ENCODE measurements at places on chromosomes 4 and X.

GRCh38 chr4:155684892-155685541 lies 18.4 kb downstream of the GUCY1A1 start:
- DNase-seq, result no peak

DNA sequence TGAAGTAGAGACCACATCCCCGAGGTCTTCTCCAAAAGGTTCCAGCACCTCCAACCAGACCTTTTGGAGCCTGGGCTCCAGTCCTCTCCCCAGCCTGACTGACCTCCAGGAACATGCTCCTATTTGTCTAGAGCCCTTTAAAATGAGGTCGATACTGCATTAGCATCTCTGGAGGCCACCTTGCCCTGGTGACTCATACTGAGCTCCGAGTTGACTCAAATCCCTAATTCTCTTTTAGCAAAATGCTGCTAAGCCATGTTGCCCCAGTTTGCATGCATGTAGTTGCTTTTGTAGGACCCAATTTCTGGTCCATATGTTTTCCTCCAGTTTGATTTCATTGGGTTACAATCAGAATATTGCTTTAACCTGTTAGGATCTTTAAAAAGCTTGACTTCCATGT lies 43.5 kb upstream of the CITED1 start:
- DNase-seq, result no peak

- DNase-seq, result no peak
Observed at GRCh38 chrX:13863324-13863723, 46.4 kb upstream of the GPM6B start.

GRCh38 chr4:25310066-25310802 lies 2.3 kb upstream of the ZCCHC4 start:
- no peak for DNase-seq

- DNase-seq, result peak; percentile 8
Observed at GRCh38 chr4:5678977-5679376, 29.4 kb downstream of the EVC2 start.

DNA sequence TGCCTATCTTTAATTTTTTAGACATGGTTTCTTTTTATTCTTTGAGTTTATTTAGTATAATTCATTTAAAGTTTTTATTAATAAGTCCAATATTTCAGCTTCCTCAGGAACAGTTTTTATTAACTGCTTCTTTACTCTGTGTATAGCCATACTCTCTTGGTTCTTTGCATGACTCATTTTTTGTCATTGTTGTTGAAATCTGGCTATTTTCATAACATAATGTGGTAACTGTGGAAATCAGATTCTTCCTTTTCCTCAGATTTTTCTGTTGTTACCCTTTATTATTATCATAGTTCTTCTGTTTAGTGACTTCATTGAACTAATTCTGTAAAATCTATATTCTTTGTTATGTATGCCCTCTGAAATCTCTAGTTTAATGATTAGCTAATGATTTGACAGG lies 124.9 kb upstream of the CYSLTR1 start:
- DNase-seq, result no peak

DNA sequence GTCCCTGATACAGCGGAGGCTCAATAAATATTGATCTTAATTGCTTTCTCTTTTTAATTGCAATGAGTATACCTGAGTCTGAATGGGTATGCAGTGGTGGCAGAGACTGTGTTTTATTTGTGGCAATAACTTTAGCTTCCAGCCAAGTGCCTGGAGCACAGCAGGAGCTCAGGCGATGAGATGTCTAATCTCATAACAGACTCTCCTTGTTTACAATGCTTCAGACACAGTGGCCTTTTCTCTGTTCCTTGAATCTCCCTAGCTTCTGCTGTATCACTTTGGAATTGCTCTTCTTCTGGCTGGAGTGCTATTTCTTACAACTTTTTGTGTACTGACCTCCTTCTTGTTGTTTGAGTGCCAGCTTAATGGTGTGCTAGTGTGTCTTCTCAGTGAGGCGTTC lies 91.5 kb upstream of the UNC5C start:
- DNase-seq, result no peak

GRCh38 chrX:134732676-134733075 lies 74.4 kb upstream of the PLAC1 start:
- no peak for DNase-seq

GRCh38 chrX:110412971-110413726 lies 54.5 kb downstream of the RTL9 start:
- peak; percentile 70 for DNase-seq

DNA sequence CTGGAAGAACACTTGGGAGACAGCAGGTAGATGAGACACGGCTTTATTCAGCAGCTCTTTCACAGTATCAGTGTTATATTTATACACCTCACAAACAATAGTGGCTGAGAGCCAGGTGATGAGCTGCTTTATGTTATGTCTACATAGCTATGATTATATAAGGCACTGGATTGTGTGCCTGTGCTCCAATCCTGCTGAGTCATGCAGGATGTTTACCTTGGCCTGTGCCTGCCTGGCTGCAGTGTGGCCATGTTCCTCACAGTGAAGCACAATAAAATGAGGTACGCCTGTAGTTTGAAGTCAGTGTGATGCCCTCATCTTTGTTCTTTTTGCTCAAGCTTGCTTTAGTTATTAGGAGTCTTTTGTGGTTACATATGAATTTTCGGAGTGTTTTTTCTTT lies 31.3 kb downstream of the CXCL13 start:
- DNase-seq, result peak; percentile 86

- DNase-seq, result peak; percentile 84
Observed at GRCh38 chrX:25544641-25545040, 528.9 kb upstream of the ARX start.

GRCh38 chr4:185936650-185937376 lies 124.8 kb upstream of the SORBS2 start:
- no peak for DNase-seq

DNA sequence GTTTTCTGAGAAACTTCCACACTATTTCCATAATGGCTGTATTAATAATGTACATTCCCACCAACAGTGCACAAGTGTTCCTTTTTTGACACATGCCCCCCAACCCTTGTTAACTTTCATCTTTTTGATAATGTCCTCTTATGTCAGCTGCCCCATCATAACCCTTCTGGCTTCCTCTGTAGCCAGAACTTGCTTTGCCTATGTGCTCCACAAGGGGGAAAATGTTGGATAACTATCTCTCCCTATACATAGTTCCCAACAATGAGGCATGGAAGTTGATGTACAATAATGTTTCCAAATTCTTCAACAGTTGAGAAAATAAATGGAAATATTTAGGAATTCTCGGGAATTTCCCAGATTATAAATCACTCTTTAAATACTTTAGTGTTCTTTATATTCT lies 142.9 kb downstream of the ASB9 start:
- DNase-seq, result no peak

- DNase-seq, result no peak
Observed at GRCh38 chr4:159098482-159099127, 4.3 kb upstream of the RAPGEF2 start.

GRCh38 chrX:119647552-119648420 lies 41.6 kb upstream of the NKRF start:
- DNase-seq, result no peak

DNA sequence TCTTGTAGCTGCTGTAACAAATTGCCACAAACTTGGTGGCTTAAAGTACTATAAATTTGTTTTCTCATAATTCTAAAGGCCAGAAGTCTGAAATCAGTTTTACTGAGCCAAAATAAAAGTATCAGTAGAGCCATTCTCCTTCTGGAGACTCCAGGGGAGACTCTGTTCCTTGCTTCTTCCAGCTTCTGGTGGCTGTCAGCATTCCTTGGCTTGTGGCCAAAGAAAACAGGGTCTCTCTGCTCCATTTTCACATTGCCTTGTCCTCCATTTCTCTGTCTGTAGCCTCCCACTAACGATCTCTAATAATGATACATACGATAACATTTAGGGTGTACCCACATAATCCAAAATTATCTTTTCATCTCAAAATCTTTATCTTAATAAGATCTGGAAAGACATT lies 200.4 kb downstream of the MAB21L2 start:
- DNase-seq, result peak; percentile 34

- no peak for DNase-seq
Observed at GRCh38 chr4:132767901-132768300, 381.2 kb upstream of the PCDH10 start.

- DNase-seq, result no peak
Observed at GRCh38 chrX:46733226-46733625, 25.7 kb downstream of the SLC9A7 start.

DNA sequence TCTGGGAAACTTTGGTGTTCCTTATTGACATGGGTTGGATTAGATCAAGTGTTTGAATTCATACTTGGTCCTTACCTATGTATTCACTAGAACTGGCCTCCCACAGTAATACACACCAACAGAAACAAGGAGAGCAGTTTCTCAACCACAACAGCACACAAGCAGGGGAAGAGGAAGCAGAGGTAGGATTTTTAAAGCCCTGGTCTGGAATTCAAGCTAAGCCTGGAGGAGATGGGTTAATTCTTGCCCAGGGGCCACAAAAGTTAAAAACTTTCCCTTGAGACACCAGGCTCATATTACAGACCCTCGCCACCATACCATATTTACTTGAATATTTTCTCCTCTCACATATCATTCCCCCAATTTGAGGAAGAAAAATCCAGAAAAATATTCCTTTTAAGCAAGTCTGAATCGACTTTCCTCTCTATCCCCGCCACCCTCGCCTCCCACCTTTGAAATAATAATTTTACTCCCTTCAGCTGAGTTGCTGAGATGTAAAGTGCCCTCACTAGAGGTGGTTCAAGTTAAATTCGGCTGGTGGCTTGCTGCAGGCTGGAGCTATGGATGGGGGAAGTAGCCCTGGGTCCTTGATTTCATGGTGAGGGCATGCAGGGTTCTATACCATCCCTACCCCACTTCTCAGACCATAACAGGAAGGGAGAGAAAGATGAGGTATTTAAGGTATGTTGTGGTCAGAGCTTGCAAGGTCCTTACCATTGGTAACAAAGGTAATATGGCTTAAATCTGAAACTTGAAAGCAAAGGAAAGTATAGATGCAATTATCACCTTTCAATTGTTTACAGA lies 440.2 kb downstream of the INPP4B start:
- peak; percentile 64 for DNase-seq

GRCh38 chrX:110172215-110172614 lies 145.7 kb downstream of the AMMECR1 start:
- no peak for DNase-seq

GRCh38 chr4:42720533-42720932 lies 63.6 kb upstream of the ATP8A1 start:
- no peak for DNase-seq

- DNase-seq, result no peak
Observed at GRCh38 chr4:67896421-67897065, 12.7 kb upstream of the TMPRSS11D start.

DNA sequence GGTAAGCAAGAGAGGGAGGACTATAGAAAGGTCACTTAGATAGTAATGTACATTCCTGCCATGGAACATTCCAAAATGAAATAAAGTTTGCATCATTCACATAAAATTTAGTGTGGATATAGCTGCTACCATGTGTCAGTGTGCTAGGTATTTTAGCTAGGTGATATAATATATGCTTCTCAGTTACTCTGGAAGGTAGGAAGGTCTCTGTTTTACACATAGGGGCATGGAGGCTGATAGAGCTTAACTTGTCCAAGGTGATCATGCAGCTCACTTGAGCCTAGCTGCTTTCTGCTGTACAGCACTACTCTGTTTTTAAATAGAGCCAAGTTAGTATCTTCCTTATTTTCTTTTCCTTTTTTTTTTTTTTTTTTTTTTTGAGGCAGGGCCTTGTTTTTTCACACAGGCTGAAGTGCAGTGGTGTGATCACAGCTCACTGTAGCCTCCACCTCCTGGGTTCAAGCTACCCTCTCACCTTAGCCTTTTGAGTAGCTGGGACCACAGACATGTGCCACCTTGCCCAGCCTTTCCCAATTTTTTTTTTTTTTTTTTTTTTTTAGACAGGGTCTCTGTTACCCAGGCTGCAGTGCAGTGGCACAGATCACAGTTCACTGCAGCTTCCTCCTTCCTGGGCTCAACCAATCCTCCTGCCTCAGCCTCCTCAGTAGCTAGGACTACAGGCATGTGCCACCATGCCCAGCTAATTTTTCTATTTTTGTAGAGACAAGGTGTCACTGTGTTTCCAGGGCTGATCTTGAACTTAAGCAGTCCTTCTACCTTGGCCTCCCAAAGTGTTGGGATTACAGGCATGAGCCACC lies 10.4 kb downstream of the AFF1 start:
- DNase-seq, result no peak

- DNase-seq, result peak; percentile 9
Observed at GRCh38 chr4:117357437-117357836, 272.1 kb upstream of the TRAM1L1 start.

DNA sequence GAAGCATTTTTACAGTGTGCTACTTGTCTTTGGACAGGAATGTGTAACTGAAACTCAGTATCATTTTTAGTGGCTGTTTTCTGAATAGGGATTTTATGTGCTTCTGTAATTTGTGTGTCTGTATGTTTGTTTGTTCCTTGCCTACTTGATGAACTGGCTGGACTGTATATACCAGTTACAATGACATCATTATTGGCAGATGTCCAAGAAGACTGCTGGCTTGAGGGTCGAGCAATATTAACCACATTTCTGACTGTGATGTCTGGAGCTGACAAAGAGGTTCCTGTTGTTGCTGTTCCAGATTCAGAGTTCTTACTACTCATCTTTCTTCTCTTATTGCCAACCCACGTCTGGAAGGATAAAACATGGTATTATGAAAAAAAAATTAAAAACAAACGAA lies 33.0 kb downstream of the HDX start:
- peak; percentile 28 for DNase-seq

- DNase-seq, result no peak
Observed at GRCh38 chrX:75076429-75076828, 79.7 kb downstream of the ABCB7 start.

GRCh38 chr4:87949961-87950360 lies 25.6 kb upstream of the SPP1 start:
- DNase-seq, result peak; percentile 49

DNA sequence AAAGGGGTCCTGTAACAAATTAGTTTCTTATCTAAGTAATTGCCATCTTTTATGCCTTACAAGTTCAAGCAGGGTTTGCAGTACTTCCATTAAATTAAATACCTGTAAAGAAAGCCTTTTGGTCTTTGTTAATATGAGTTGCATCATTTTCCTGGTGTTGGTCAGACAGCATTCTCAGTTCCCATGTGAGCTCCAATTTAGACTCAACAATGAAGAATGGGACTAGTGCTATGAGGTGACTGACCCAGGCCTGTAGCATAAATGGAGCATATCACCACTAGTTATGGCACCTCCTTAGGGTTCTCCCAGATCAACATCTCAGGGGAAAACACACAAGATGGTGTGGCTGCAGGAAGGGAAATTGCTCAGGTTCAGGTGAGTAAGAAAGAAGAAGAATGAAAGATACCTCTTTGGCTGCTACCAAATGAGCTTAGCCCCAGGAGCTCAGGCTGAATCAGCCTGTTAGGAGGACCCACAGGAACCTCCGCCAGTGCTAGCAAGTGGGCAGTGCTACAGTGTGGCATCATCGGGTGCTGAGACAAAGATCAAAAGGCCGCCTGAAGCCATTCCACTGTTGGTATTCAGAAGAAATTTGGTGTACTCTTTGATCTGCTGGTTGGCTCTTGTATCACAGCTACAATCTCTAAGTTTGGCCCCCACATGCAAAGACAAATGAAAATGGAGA lies 1.8 kb downstream of the TTC29 start:
- DNase-seq, result no peak

DNA sequence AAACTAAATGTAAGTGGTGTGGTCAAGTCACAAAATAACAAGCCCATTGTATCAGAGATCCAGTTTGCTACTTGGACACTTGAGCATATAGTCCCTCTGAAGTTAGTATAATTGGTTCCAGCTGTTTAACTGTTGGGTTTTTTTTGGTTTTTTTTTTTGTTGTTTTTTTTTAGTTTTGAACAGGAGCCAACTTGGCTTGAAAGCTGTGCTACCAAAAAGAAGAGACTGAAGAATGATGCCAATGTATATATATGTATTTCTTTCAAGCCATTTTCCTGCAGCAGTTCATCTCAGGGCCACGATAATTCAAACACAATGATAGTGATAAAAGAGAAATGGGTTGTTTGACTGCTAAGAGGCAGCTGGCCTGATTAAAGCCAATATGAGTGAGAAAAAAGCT lies 138.3 kb downstream of the PCDH18 start:
- peak; percentile 67 for DNase-seq

All from fibroblast of skin of right biceps (primary cell).